ENCODE measurements at places on chromosomes 4 and X.
A peak's percentile ranks its signal among the peaks of the same experiment; 100 is the strongest.

DNA sequence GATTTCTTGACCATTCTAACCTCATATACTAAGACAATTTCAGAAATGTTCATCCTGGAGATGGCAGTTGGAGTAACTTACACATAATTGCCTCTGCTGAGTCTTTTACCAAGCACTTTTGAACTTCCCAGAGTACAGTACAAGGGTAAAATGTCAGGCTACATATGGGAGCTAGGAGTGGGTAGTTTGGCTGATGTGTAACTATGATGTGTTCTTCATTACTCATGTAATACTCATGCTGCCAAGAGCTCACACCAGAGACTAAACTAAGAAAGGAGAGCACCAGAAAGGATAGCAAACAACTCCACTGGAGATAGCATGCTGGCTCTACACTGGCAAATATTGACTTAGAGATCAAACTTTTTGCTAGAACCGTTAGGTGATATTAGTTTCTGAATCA lies 194.0 kb downstream of the PDGFRA start:
- DNase-seq: no peak

- no peak for DNase-seq
Observed at GRCh38 chrX:21723814-21724213, 34.1 kb downstream of the SMPX start.

- DNase-seq: no peak
Observed at GRCh38 chrX:149639568-149639967, 8.0 kb upstream of the TMEM185A start.

DNA sequence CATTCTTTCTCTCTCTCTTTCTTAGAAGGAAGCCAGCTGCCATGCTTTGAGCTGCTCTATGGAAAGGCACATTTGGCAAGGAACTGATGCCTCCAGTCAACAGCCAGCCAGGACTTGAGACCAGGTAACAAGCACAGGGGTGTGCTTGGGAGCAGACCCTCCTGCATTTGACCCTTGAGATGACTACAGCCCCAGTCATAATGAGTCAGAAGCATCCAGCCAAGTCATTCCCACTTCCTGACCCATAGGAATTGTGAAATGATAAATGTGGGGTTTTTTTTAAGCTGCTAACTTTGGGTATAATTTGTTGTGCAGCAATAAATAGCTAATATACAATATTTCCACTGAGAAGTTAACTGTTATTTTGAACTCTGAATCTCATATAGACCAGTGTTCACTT lies 446.9 kb downstream of the GRXCR1 start:
- no peak for DNase-seq

- DNase-seq: no peak
Observed at GRCh38 chr4:179626687-179627086, 2184.4 kb upstream of the AGA start.

DNA sequence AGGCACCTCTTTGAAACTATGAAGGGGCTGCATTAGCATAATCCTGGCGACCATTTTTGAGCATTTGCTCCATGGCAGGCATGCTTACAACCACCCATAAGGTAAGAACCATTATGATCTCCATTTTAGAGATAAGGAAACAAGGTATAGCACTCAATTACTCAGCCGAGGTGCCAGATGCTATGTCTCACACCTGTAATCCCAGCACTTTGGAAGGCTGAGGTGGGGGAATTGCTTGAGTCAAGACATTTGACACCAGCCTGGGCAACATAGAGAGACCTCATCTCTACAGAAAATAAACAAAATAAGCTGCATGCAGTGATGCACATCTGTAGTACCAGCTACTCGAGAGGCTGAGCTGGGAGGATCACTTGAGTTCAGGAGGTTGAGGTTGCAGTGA lies 43.6 kb downstream of the TIGD4 start:
- no peak for DNase-seq

DNA sequence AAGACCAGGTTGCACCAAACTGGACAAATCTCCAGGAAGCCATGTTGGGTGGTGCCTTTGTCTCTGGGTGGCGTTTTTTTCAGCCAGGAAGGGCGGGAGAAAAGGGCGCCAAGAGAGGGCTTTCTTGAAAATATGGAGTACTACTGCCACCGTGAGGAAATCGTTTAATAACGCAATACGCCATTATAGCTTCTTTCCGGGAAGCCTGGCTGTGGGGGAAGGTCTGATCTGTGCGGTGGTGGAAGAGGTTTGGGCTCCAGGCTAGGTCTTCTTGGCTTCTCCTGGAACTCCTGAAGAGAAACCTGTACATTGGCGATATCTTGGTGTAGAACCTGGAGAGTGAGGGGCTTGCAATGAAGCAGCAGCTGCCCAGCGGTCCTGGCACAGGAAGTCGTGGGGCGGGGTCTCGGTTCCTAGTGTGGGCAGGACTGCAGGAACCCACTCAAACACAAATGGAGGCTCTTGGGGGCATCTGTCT lies 202.7 kb downstream of the OR13H1 start:
- no peak for DNase-seq

- no peak for DNase-seq
Observed at GRCh38 chr4:131316086-131316485, 1833.0 kb upstream of the PCDH10 start.

DNA sequence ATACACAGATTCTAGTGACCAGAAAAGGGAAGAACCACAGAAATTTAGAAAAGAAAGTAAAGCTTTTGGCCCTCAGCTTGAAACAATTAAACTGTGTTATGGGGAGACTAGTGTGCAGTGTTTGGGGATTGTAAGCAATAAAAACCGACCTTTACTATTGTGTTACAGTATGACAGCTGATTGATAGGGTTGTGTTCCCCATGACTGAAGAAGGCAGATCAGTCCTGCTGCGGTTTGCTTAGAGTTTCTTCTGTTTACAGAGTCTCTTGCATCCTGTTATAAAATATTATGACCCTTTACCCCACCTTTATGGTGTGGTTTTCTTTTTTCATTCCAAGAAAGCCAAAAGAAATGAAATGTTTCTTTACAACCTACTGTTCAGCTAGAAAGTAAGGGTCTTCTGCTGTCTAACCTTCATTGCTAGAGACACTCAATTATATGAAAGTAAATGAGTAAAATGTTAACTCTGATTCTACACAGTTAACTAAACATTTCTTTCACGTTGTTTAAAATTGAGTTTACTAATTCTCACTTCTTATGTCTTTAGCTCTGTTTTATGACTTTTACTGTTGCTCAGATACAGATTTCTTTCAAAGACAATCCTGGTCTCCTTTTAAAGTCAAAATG lies 18.1 kb downstream of the CHIC1 start:
- DNase-seq: no peak

- no peak for DNase-seq
Observed at GRCh38 chrX:3697701-3698279, 15.7 kb downstream of the PRKX start.

GRCh38 chr4:6461301-6462165 lies 10.9 kb downstream of the PPP2R2C start:
- DNase-seq: no peak

GRCh38 chrX:109990582-109991276 lies 12.2 kb upstream of the TMEM164 start:
- DNase-seq: no peak

DNA sequence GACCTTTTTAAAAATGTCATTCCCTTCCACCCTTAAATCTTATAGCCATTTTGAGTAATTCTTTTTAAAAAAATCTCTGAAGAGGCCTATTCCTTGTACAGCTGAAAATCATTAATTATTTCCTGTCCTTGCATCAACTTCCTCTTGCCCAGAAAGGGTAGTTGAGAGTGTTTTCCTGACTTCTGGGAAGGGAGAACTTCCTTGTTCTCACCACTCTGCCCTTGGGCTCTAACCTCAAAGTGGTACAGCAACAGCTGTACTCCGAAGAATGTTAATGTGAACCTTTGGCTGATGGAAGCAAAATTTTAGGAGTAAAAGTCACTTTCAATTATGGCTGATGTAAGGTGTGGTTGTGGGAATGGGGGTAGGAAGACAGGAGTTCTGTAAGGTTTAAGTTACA lies 15.1 kb upstream of the FABP2 start:
- DNase-seq: no peak

GRCh38 chr4:157898836-157899605 lies 273.8 kb downstream of the GASK1B start:
- DNase-seq: no peak

DNA sequence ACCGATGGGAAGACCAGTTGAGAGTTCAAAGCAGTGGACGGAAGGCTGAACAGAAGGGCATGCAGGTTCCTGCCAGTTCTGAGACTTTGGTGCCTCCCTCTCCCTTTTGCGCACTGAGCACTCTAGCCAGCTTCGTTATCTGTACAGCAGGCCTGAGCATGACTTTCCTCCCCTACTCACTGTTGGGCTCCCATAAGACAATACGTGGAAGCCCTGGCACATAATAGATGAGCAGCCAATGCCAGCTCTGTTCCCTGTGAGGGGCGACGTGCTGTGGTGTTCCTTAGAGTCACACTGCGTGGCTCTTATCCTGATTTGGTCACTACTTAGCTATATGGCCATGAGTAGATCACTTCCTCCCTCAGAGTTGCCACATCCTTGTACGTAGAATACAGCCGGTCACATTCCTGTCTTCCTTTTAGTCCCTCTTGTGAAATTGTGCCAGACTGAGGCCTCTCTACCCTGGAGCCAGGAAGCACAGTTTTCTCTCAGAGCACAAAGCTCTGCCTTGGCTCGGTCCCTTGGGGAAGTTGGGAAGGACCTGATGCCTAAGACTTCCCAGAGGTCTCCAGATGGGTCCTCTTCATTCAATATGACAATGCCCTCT lies 160.4 kb upstream of the MAMLD1 start:
- DNase-seq: peak; percentile 10

DNA sequence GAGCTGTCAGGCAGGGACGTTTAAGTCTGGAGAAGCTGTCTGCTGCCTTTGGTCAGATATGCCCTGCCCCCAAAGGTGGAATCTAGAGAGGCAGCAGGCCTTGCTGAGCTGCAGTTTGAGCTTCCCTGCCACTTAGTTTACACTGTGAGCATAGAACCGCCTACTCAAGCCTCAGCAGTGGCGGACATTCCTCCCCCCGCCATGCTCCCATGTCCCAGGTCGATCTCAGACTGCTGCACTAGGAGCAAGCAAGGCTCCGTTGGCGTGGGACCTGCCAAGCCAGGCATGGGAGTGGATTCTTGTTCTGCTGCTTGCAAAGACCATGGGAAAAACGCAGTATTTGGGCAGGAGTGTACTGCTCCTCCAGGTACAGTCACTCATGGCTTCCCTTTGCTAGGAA lies 24.3 kb downstream of the PLK4 start:
- no peak for DNase-seq

DNA sequence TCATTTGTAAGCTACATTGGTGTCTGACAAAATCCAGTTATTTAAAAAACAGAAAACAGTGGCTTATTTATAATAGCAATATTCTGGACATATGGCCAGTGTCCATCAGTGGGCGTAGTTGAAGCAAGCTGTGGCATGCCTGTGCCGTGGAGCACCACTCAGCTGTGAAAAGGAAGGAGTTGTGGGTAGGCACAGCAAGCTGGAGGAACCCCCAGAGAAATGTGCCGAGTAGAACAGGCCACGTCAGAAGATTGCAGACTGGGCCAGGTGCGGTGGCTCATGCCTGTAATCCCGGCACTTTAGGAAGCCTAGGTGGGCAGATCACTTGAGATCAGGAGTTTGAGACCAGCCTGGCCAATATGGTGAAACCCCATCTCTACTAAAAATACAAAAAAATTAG lies 102.4 kb downstream of the GPR143 start:
- no peak for DNase-seq

DNA sequence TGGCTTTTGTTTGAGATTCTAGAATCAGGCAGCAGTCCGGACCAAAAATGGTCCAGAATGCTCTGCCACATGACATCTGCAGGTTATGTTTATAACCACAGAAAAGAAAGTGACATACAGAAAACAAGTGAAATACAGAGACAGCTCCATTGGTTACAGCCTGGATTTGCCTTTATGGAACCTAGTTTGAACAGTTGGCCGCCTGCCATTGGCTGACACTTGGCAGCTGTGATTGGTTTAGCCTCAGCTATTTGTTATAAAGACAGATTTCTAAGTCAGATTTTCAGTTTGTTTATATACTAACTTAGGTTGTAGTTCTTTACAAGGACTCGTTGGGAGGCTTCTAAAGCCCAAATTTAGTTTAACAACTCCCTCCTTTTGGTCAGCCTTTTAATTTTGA lies 40.8 kb upstream of the IL9R start:
- no peak for DNase-seq

GRCh38 chrX:45009371-45010000 lies 136.5 kb downstream of the KDM6A start:
- DNase-seq: no peak

- DNase-seq: no peak
Observed at GRCh38 chr4:113733685-113734084, 27.9 kb downstream of the CAMK2D start.

DNA sequence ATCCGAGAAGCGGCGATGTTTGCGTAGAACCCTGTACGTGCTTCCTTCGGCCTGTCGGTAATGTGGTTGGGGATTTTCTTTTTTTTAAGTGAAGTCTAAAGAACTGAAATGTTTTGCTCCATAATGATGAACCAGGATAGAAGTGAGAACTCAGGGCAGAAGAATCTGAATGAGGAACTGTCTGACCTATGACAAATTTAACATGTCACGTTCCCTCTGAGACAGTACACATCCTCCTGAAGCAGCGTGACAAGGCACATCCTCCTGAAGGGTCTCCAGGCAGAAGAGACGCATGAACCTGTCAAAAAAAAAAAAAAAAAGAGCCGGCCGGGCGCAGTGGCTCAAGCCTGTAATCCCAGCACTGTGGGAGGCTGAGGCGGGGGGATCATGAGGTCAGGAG lies 6.2 kb downstream of the CSF2RA start:
- no peak for DNase-seq

- DNase-seq: no peak
Observed at GRCh38 chrX:115588179-115588578, 27.2 kb downstream of the PLS3 start.

- DNase-seq: no peak
Observed at GRCh38 chr4:6329478-6330383, 60.1 kb downstream of the WFS1 start.

- no peak for DNase-seq
Observed at GRCh38 chr4:175143116-175143515, 225.0 kb downstream of the ADAM29 start.

DNA sequence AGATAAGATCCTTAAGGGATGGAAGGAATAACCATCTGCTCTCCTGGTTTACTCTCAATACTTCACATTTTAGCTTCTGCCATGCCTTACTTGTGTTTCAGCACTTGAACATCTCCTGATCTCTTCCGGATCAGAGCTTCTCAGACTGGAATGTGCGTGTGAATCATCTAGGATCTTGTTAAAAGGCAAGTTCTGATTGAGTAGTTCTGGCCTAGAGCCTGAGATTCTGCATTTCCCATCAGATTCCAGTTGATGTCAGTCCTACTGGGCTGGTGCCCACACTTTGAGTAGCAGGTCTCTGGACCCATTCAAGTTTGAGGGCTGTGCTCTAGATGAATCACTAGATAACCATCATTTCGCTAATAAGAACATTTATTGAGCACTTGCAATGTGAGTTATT lies 20.0 kb downstream of the NDP start:
- DNase-seq: no peak

Data from CD8-positive, alpha-beta T cell (primary cell).